ENCODE measurements at places on chromosomes 3 and 15.

DNA sequence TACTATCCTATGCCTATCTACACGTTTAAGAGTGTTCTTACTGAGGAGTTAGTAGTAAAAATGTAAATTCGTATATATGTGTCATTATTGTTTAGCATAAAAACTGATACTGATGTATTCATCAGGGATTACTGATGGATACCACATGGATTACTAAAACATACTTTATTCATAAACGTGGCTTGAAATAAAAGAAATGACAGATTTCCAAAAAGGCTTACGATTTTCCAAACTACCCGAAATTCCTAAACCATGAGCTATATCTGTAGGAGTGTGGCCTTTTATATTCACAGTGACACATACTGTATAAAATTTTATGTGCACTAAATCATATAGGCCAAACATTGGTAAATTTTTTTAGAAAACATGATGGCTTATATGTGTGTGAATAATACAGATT, 6.9 kb downstream of the TSC22D2 start:
- no peak for DNase-seq

- DNase-seq = no peak
Observed at GRCh38 chr3:183249006-183249718, 3.9 kb upstream of the B3GNT5 start.

- DNase-seq = no peak
Observed at GRCh38 chr3:45832699-45833098, 9.2 kb downstream of the LZTFL1 start.

- DNase-seq = peak; percentile 88
Observed at GRCh38 chr15:78811124-78811824, at the start of gene ADAMTS7. Gene ADAMTS7 (minus strand): TSS chr15:78811464. CDS start chr15:78811220, 244 bp downstream.

- no peak for DNase-seq
Observed at GRCh38 chr3:175518459-175518858, 659.3 kb downstream of the NAALADL2 start.

DNA sequence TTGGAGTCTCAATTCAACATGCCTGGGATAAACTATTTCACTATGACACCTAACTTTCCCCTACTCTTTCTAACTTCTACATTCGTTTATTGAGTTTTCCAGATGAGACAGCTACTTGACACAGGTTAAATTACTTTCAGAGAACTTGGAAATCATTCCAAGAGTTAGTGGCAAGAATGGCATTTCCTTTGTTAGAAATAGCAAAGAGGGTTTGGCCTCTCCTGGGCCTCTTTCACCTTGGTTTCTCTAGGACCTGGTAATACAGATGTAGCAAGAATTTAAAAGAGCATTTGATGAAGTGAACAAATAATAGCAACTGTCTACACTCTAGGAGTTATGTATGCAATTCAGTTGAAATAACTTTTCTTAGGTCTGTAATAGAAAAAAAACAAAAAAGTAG, 748.9 kb downstream of the MECOM start:
- no peak for DNase-seq

DNA sequence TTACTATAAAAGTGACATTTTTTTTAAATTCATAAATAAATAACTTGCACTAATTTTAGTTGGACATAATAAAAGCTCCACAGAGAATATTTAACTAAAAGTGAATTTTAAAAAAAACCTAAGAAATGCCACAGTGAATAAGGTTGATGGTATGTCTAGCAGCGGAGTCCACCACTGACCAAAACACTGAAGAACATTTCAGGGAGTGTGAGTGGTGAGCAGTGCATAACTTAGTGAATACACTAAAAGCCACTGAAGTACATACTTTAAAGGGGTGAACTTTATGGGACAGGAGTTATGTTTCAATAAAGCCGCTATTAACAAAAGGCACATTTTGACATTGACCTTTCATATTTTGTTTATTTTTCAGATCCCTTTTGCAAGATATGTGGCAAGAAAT, 32.3 kb downstream of the SRP14 start:
- DNase-seq = no peak

- no peak for DNase-seq
Observed at GRCh38 chr3:104175696-104176095, 1191.0 kb upstream of the ALCAM start.

GRCh38 chr15:89088605-89089315, 504 bp downstream of the ABHD2 start:
- DNase-seq = peak; percentile 13

DNA sequence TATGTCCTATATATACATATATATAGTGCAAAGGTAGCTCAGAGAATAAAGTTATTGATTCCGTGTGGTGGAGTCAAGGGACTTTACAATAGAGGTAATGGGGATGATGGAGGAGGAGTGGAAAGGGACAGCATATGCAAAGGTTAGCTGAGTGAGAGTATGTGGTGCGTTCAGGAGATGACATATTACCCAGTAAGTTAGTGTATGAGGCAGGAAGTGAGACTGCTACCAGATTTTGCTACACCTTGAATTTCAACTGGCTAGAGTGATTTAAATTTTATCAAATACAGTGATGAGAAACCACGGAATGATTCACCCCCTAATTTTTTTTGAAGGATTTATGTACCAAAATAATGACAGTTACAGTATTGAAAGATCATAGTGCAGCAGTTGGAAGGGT, 2.8 kb downstream of the ACTL6A start:
- no peak for DNase-seq

DNA sequence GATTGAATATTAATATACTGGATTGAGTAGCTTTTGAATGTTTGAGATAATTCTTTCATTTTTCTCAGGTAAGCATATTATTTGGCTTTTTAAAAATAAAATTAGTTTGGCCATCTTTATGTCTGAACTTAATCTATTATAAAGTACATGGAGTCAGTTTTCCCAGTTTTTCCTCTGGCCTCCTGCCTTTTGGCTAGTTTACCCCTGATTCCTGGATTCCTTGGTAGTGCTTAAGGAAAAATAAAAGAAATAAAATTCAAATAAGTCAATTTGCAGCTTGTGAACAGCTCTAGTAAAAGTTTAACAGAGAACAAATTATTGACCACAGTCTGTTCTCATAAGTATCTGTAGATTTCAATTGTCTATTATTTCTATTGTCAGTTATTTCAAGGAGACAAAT, 89.4 kb downstream of the COL6A6 start:
- DNase-seq = no peak

Measured in endothelial cell (in vitro differentiated cells).